GM06990 (cell line): ENCODE measurements at places on chromosomes 3 and 15.

GRCh38 chr15:73345658-73346057, 23.1 kb downstream of the HCN4 start:
- no peak for DNase-seq

GRCh38 chr3:166634091-166634746, 745.9 kb downstream of the ZBBX start:
- no peak for DNase-seq

DNA sequence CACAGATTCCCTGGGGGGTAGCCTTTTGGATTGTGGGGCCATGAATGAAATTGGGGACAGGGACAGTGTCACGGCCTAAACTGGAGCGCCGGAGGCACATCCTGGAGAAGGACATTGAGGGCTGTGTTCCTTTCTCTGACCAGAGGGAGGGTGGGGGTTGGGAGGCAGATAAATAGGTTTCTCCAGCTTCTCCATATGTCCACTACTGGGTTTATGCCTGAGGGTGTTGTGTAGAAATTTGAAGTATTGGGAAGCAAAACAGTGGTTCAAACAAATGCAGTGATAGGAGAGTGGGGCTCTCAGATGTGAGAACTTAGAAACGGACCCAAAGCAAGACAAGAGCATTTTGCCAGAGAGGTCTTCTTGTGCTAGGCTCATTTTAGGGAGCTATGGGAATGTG, 34.3 kb downstream of the TRIM71 start:
- no peak for DNase-seq

DNA sequence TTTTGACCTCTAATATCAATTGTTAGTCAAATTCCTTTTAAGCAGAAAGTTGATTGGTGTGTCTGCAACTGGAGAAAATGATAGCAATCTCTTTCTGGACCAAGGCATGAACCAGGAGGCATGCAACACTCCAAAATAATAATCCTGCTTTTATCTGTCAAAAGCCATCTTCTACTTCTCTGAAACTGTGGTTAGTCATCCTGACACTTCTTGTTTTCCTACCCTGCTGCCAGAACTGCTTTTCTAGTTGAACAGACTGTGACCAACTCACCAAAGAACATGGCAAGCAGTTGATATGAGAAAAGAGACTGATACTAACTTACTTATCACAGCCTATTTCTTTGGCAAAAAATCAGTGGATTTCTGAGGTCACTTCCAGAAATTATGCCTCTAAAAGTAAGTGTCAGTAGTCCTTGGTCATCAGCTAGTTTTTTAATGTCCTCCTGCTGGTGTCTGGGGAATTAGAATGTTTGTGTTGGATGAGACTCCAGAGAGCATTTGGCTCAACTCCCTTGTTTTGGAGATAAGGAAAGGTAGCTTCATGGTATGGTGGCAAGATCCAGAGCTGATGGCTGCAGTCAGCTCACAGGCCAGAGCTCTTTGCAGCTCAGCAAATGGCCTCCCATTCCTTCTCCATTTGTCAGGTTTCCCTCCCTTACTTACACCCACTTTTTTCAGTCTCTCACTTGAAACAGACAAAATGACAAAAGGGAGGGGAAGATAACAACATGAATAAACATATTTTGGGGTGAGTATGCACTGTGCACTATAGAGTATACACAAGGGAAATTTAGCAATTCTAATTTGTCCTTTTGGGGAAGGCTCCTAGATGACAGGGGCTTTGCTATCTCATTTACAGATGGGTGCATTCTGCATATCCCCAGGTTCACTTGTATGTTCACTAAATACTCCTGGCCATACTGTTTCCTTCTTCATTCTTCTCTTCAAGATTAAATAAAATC, 7.0 kb downstream of the CRYGS start:
- no peak for DNase-seq

DNA sequence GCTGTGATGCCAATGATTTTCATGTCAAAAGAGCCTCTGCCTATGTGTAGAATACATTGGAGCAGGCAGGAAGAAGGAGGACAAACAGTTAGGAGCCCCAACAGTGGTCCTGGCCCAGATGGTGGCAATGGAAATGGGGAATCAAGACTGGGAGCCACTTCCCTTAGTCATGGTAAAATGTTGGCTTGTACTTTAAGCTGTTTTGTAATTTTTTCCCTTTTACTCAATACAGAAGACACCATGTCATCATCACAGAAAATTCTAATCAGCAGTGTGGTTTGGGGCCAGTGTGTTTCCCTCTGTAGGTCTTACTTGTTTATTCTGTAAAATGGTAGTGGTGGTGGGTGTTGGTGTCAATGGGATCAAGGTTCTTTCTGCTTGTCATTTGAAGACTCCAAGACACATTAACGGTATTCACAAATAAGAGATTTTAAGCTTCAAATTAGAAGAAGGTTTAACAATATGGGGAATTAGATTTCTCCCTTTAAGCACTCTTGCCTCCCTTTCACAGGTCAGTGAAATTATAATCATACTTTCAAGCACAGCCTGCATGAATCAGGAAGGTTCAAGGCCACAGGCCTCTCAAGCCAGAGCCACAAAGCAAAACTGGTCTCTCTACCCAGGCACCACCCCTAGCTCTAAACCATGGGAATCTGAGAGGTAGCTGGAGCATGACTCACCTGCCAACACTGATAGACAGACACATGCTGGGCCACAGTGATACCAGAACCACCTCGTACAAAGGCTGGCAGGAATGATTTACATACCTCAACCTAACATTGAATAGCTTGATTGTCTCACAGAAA, 24.9 kb downstream of the SIAH2 start:
- no peak for DNase-seq

GRCh38 chr3:129403450-129403849, 25.0 kb downstream of the EFCAB12 start:
- DNase-seq = no peak

DNA sequence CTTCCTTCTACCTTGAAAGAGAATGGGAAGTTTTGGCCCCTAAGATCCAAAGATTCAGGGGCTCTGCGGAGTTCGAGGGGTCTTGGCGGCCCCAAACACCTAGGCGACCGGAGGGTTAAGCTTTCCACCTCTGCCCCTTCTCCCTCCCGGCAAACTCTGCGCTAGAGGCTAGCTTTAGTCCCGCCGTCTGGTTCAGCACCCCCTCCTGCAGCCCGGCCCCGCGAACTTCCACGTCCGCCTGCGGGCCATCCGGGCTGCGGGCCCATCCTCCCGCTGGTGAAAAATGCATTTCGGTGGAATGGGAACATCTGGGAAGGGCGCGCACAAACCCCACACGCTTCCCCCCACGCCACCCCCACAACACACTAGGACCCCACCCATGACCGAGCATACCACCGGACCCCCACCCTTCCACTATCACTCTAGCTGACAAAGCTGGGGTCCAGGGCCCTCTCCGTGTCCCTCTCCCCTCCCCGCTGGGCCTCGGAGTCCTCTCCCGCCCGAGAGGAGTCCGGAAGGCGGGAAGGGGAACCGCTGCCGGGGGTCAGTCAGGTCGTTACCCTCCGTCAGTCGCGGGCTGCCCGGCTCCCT, 1.0 kb downstream of the SHOX2 start:
- DNase-seq = peak; percentile 22

DNA sequence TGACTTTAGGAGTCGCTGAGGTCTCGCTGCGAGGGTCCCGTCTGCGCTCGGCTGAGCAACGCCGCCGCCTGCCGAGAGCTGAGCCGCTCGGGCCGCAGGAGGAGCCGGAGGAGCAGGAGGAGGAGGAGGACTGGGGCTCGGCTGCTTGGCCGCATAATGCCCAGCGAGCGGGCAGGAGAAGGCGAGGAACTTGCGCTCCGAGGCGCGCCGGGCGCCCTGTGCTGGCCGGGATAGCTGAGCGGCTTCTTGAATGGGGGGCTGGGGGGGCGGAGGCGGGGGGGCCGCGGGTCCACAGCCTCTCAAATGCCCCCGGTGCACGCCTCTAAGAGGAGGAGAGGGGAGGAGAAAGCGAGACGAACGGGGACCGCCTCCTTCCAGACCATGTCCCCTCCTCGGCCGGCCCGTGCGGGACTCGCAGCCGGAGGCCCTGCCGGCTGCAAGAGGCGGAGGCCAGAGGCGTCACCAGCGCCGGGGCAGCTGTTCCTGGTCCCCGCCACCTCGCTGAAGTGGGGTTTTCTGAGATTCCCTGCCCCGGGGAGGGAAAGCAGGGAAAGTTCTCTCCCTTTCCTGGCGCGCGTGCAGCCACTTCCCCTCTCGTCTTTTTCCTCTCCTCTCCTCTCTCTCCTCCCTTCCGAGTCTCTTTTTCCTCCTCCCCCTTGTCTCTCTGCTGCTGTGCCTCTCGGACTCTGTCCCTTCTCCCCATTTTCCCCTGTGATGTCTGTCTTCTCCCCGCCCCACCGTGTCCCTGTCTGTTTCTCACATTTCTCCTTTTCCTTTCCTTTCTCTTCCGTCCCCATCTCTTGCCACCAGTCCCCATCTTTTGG, at the start of gene ADAMTS9:
TSS of gene ADAMTS9 (minus strand) at position 220 of the 824 bp plus-strand sequence. CDS start 343 bp downstream, outside the sequence.
- no peak for DNase-seq

DNA sequence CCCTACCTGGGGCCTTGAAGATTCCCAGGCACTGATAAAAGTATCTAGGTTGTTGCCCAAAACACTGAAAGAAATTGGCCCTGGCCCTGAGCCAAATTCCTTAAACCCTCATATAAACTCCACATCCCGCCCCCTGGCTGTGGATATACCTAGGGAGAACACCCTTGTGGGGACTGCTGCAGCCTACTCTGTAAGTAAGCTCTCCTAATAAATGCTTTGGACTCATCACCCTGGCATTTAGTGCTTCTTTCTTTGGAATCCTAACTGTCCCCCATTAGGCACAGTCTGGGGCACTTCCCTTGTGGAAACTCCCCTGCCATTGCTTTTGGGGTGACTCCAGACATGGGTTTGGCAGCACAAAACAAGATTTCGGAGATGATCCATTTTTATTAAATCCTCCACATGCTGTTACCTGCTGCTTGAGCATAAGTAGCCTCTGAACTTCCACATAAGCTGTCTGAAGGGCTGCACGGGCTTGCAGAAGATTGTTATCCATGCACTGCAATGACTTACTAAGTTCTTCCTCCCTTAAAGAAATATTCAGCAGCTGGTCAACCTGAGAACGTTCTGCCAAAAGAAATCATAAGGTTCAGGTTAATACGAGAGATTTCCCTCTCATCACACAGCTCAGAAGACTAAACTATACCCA, 46.4 kb downstream of the ZNF106 start:
- no peak for DNase-seq

DNA sequence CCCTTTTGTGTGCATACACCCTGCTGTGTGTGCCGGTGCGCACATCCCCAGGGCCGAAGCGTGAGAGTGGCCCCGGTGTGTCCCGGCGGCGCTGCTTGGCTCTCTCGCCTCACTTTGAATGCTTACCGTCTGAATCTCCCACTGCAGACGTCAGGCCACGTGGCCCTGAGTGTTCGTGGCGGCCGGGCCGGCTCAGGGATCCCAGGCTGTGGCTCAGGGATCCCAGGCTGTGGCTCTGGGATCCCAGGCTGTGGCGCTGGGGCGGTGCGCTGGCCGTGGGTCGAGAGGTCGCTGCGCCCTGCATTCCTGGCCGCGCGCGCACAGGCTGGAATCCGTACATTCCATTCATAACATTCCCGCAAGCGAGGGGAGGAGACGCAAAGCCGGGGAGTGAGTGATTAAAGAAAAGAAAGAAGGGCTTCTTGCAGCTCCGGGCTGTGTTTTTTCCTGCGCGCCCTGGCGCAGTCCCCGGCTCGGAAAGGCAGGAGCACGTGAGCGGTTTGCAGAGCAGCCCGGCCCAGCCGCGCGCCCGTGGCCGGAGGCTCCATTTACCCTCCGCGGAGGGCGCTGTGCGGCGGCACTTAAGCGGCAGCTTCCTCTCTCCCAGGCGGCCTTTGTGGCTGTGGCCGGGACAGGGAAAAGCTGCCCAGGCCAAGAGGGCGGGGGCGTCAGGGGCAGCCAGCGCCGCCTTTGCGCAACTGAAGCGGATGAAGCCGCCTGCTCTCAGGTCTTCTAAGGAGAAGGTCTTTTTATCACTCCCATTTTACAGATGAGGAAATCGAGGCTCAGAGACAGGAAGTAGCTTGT, 87.0 kb upstream of the ALDH1L1 start:
- no peak for DNase-seq

- DNase-seq = no peak
These were observed 31.0 kb downstream of the CTDSPL2 start for GRCh38 chr15:44458429-44458828.

GRCh38 chr3:172305552-172305951, 142.7 kb downstream of the GHSR start:
- DNase-seq = no peak

- no peak for DNase-seq
These were observed 38.2 kb upstream of the HCLS1 start for GRCh38 chr3:121698901-121699300.

DNA sequence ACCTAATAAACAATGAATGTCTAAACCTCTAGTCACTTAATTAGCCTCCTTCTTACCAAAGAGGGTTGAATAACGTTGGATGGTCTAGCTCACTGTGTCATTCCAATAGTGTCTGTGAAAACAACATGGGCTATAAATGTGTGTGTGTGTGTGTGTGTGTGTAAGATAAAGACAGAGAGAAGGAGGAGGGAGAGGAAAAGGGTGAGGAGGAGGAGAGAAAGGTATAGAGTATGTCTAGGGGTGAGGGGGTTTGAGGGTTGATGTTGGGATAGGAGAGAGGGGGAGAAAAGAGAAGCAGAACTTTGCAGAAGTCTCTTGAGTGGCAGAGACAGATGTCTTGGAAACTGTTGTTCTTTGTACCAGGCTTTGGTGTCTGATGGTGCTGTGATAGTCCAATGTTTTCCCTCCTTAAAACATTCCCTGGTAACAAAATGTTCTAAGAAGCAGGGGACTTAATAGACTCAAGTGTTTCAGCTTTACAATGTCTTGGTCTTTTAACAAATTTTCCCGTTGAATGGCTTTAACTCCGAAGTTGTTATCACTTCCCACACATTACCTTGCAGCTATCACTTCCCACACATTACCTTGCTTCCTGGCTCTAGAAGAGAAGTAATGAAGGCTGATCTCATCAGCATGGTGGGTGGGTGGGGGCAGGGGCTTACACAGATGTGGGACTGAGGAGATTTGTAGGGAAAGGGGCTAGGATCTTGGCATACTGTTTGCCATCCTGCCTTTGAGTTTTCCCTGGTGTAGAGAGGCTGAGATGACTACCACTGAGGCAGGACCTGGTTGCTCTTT, 57.8 kb upstream of the ETV5 start:
- DNase-seq = no peak

GRCh38 chr3:100993309-100993708, at the start of gene ABI3BP:
TSS of gene ABI3BP (minus strand) at chr3:100993421. CDS start at chr3:100993384, 37 bp downstream.
- no peak for DNase-seq

- DNase-seq = no peak
These were observed 63.9 kb downstream of the TRPC1 start for GRCh38 chr3:142787719-142788118.

- DNase-seq = no peak
These were observed 24.1 kb downstream of the CGGBP1 start for GRCh38 chr3:88034491-88035275.

DNA sequence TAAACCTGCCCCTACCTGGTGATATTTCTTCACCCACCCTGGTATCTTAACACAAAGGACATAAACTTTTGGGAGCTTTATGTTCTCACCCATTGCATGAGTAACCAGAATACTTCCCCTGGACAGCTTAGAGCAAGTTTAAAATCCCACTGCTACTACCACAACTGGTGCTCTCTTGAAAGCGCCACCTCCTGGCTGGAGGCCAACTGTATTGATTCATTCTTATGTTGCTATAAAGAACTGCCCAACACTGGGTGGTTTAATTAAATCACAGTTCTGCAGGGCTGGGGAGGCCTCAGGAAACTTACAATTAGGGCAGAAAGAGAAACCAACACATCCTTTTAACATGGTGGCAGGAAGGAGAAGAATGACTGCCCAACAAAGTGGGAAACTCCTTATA, 592.4 kb downstream of the EPHA3 start:
- DNase-seq = no peak

GRCh38 chr15:45201557-45201859, 13.7 kb upstream of the SHF start:
- no peak for DNase-seq
